Activated gamma-delta T cell treated with anti-CD3 and anti-CD28 coated beads, Interleukin-2, amount 50 U/mL, for 16 hours (primary cell): ENCODE measurements at places on chromosomes 1 and 21.
A peak's percentile ranks its signal among the peaks of the same experiment; 100 is the strongest.

DNA sequence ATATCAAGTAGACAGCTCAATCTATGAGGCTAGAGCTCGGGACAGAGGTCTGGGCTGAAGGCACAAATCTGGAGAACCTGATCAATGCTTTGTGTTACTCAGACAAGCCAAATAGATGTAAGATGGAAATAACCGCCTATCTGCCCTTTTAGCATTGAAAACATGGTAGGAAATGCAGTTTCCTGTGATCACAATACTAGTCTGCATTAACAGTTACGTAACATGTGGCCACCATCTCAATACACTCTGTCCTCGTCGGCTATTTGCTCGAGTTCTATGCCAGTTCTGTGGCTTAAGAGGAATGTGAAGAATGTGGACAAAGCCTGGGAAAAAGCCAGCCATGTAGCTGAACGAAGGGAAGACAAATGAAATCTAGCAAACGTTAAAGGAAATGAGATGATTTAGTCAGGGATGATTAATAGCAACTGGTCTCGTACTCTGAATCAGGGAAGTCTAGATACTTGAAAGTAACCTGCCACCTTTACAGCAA is 73.3 kb downstream of the HSF2BP start:
- DNase-seq, result no peak

DNA sequence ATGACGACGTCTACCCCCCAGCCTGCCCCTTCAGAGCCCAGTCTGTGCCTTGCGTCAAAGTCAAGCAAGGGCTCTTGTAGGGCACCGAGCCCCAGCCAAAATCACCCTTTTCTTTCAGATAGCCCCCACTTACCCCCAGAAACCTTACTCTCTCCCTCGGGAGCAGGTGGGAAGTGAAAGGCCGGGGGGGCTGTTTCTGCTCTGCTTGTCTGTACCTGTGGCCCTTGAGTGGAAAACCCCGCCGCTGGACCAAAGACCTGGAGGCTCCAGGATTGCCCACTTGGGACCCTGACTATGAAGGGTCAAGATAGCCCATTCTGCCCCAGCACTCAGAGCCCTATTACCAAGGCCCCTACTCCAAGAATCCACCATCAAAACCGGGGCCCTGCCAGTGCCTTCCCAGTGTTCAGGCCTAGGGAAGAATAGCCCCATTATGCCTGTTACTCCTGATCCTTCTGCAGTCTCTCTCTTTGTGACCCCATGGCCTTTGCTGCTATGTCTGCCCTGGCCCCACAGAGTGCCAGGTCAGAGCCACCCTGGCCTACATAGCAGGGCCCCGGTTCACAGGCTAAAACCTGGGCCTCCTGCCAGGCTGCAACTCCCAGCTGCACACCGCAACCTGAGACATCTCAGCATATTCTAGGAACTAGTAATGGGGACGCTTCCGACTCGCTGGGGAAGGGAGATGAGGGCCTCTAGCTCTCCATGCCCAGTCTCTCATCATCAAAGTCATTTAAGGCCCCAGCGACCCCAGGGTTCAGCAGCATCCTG is 22.2 kb upstream of the HPDL start:
- DNase-seq, result no peak

DNA sequence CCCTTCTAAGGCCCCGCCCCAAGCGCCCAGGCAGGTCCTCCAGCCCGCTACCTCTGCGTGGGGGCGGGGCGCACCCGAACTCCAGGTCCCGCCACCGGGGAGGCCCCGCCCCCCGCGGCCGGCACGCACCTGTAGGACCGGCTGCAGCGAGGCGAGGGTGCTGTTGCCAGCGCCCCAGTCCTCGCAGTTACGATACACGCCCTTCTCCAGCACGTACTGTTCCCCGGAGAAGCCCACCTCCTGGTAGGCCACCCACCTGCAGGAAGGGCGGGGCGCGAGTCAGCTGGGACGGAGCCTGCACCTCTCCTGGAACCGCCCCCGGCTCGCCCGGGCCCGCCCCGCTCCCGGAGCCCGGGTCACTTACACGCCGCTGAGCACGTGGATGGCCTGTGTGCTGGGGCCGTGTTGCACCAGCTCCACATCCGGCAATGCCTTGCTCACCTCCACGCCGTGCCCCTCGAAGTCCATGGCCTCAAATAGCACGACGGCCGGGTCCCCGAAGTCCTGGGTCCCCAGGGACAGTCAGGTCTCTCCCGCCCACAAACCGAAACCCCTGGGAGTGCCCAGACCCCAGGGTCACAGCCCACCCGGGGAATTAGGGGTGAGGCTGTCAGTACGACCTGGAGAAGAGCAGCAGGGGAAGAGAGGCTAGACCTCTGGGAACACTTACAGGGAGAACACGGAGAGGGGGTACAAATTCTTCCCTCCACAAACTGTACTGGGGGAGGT is 17.3 kb downstream of the CRYBG2 start:
- peak; percentile 75 for DNase-seq

- DNase-seq, result no peak
These were observed 75.3 kb downstream of the C1orf21 start for GRCh38 chr1:184462155-184462554.

DNA sequence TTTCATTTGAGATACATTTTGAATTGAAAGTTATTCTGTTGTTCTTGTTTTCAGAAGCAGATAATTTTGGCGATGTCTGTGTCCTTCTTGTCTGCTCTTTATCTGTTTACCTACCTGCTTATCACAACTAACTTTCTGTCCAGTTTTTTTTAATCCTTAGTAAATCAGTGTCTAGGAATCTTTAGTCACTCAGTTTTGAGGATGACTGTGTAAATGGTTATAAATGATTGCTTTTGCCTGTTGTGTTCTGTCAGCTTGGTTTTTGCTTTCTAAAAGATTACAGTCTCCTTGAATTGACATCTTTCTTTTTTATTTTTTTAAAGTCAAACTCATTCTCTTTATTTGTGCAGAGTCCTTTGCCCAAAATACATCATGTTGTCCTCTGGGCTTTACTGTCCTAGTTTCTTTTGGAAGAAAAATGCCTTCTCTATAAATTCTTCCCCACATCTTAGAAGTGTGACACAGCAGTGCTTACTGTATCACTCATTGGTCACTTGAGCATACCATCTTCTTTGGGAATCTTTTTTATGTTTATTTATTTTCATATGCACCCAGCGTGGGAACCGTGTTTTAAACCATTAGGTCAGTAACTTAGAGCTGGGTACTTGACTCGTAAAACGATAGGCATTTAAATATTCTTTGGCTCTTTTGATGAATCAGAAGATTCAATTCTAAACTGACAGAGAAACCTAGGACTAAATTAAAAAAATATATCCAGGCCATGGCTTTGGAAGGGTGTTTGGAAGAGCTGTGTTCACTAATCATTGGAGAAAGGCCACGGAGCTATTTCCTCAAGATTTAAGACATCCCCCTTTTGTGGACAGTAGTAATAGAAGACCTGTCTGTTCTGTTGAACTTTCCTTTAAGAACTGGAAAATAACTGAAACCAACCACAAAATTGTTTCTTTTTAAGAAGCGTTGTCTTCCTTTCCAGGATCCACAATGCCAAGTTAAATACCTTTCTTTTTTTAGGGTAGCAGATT is 20.9 kb downstream of the LAMC1 start:
- no peak for DNase-seq

DNA sequence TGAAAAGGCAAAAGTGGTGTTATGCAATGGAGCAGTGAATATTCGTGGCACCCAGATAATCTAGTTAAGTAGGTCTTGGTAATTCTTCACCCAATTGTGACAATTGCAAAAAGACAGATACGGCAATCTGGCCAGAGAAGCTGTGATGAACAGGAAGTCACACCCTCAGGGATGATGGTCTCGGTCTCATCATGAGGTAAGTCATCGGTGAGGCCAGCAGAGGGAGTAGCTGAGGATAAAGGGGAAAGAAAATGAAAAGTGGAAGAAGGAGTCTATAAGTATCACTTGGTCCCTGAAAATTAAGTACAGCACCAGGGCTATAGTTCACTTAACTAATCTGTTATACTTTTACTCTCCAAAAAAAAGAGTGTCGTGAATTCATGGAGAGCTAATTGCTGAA is 258.8 kb upstream of the NCAM2 start:
- no peak for DNase-seq

- no peak for DNase-seq
These were observed 123.4 kb downstream of the ATP6V1G3 start for GRCh38 chr1:198417039-198417438.

DNA sequence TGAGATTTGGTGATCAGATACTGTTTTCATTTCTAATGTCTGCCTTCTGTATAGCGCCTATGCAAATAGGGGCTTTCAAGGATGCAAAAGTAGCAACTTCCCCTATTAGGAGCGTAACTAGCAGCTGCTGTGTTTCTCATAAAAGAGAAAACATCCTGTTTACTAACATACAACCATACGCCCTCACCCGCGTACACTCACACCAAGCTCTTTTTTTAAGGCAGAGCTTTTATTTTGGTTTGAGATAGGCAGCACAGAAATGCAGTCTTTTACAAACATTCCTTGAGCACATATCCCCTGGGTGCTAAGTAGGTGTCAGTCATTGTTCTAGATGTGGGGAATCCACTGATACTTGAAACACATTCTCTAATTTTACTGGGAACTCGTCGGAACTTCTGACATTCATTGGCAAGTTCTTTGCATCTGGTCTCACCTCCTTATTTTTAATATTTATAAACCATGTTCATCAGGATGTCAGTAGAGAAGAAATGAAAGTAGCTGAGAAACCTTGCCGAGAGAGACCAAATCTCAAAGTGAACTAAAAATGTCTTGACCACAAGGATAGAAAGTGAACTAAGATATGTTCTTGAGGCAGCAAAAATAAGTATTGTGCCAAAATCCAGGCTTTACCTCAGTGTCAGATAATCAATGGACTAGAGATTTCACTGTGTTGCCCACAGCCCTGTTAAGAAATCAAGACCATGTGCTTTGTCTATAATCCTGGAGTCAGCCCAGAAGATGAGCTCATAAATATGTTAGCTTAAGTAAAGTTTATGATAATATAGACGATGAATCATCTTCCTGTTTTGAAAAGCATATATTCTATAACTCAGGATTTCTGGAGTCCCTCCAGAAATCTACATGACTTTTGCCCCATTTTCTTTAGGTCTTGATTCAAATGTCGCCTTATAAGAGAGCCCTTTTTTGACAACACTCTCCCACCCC is 350.9 kb downstream of the ST6GALNAC3 start:
- no peak for DNase-seq

- no peak for DNase-seq
These were observed 12.3 kb downstream of the RD3 start for GRCh38 chr1:211479624-211480023.

DNA sequence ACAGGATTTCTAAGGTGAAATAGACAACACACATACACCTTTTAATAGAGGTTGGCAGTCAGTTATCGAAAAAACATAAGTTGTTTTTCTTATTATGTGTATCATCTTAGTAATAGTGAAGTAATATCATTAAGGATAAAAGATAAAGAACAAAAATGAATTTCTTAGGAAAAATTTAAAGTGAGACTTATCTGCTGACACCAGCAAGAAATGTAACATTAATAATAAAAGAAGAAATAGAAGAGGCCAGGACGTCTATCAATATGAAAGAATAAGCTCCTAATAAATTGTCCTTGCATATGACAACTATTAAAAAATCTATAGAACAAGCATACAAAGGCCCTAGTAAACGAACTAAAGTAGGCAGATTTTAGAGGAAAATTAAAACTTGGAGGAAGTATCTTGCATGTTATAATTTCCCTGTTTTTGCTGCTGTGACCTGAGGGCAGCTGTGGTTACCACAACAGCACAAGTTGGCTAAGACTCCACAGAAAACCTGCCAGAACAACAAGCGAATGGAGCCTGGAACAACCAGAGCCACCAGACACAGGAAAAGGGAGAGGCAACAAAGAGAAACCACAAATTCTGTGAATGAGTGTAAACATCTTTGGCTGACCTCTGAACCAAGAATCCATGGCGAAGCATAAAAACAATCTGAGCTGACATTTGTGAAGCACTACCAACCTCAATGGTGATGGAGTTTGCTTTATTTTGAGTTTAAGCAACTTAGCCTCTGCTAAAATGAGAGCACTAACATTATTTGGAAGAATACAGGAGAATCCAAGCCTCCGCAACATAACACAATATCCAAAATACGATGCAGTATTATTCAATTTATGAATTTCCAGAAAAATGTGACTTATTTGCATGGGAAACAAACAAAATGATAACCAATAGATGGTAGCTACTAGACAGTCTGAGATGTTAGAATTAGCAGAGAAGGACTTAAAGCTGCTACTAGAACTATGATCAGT is 207.5 kb downstream of the KCNT2 start:
- no peak for DNase-seq

DNA sequence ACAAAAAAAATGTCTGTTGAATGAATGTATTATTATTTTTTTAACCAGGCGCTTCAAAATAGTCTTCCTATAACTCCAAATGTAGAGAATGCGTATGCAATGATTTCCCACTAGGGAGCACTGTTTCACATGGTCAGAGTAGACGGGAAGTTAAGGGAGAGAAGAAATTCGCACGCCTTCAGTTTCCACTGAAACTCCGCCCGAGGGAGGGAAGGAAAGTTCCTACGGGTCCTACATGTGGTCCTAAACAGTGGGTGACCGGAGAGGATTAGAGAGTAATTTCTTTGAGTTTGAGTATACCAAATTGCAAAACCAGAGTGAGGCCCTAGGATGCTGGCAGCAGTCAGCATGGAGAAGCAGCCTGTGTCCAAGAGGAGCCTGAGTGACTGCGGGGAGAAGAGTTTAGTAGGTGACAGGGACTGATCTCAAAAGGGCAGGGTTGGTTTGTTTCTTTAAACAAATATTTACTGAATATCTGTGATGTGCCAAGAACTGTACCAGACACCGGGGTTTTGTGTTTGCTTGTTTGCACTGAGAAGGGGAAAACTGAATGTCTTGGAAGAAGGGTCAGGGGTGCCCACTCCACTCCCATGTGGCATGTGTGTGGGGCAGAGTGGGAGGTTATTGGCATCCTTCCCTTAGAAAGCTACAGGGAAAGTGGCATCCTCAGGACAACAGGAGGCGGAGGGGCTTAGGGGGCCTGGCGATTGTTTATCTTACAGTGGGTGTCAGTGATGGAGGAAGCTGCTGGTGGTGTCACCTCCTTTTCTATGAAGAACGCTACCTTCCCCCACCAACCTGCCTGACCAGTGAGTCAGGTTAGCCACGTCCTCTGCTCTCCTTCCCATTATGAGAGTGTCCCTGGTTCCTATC is 22.8 kb downstream of the RNU5D-1 start:
- no peak for DNase-seq

- DNase-seq, result no peak
These were observed 29.5 kb upstream of the ACOT11 start for GRCh38 chr1:54518489-54518888.

DNA sequence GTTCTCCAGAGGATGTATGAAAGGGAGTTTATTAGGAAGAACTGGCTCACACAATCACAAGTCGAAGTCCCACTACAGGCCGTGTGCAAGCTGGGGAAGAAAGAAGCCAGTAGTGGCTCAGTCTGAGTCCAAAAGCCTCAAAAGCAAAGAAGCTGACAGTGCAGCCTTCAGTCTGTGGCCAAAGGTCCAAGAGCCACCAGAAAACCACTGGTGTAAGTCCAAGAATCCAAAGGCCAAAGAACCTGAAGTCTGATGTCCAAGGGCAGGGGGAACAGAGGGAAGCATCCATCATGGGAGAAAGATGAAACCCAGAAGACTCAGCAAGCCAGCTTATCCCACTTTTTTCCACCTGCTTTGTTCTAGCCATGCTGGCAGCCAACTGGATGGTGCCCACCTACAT is 21.4 kb upstream of the CEP350 start:
- no peak for DNase-seq
